Thoracic aorta (tissue), 2 donors: ENCODE measurements at places on chromosomes 1 and 21. TPM values are rescaled to one million over a fixed set of nuclear protein-coding genes. Genes with fewer than 3 reads are reported as not detected.

The SLAMF9 gene
- total RNA-seq, result not detected

The CHML gene
- 8.0 TPM for total RNA-seq

The VAMP3 gene
- 102 TPM for total RNA-seq

The TRIM67 gene
- not detected for total RNA-seq

The CRNN gene
- total RNA-seq, result not detected
